Cerebellum (tissue), 4 donors: ENCODE measurements at places on chromosomes 1 and 21. TPM values are rescaled to one million over a fixed set of nuclear protein-coding genes. Genes with fewer than 3 reads are reported as not detected.

CYP2J2 gene
- total RNA-seq, result 0.36 TPM

G0S2 gene
- total RNA-seq, result 1.2 TPM

C1orf174 gene
- 16.1 TPM for total RNA-seq

TTC22 gene
- total RNA-seq, result 0.18 TPM

LCE1E gene
- total RNA-seq, result not detected

SLC35F3 gene
- 11.9 TPM for total RNA-seq

KIAA0040 gene
- total RNA-seq, result 1.00 TPM

PRDM16 gene
- total RNA-seq, result 5.0 TPM

LINGO4 gene
- not detected for total RNA-seq

BEST4 gene
- 0.27 TPM for total RNA-seq

DDAH1 gene
- 79.0 TPM for total RNA-seq

OR6N1 gene
- not detected for total RNA-seq

PLD5 gene
- total RNA-seq, result 16.5 TPM

BGLAP gene
- 0.73 TPM for total RNA-seq

LRRC41 gene
- total RNA-seq, result 50.8 TPM

PBXIP1 gene
- 16.2 TPM for total RNA-seq

RAB42 gene
- 3.0 TPM for total RNA-seq

OR2T29 gene
- total RNA-seq, result not detected

FAM163A gene
- total RNA-seq, result 0.36 TPM

CR1L gene
- 0.73 TPM for total RNA-seq

PTGS2 gene
- total RNA-seq, result 3.4 TPM

CAPN8 gene
- not detected for total RNA-seq

NRAS gene
- total RNA-seq, result 49.7 TPM

PLA2G2D gene
- total RNA-seq, result not detected

AGO1 gene
- 23.0 TPM for total RNA-seq

SPRR1A gene
- not detected for total RNA-seq

CD84 gene
- total RNA-seq, result 2.1 TPM

RORC gene
- 0.18 TPM for total RNA-seq

TEDDM1 gene
- total RNA-seq, result not detected

A3GALT2 gene
- not detected for total RNA-seq

AMIGO1 gene
- total RNA-seq, result 10.1 TPM

GJA4 gene
- 3.8 TPM for total RNA-seq

CHAF1B gene
- 2.5 TPM for total RNA-seq

TCHH gene
- 0.27 TPM for total RNA-seq

FTCD gene
- 0.73 TPM for total RNA-seq

SPATA17 gene
- 3.7 TPM for total RNA-seq
